AG04450 (cell line): ENCODE measurements at places on chromosomes 13 and 19.

- peak; percentile 8 for DNase-seq
Observed at GRCh38 chr13:19957320-19958154, 990 bp upstream of the ZMYM2 start.

DNA sequence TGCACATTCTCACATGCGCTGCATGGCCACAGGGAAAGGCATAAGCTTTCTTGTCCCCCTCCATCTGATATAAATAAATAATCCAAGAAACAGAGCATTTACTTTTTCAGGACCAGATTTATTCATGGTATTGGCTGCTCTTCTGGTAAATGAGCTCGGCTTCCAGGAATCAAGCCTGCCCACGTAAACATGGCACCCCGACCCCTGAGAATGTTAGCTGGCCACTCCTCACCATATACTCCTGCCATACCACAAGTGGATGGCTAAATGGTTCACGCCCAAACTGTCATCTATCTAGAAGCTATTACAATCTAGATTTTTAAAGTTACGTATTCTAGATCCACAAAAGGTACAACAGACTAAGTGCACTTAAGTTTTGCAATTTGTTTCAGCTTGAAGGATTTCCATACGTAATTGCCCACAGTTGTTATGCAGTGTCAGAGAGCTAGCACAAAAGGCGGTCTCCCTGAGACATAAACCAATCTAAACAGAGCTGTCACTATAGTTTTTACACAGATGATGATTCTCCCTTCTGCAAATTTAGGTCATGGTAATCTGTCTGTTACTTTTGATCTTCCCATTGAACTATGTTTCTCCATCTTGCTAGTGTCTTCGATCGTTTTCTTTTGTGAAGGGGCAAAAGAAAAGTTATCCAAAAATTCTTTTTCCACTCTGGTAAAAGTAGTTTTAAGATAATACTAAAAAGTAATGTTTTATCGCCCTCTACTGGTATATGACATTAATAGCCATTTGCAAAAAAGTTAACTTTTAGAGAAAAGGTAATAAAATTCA is 16.2 kb upstream of the FOXO1 start:
- no peak for DNase-seq

GRCh38 chr13:98044301-98044700 is 90.8 kb downstream of the IPO5 start:
- no peak for DNase-seq

DNA sequence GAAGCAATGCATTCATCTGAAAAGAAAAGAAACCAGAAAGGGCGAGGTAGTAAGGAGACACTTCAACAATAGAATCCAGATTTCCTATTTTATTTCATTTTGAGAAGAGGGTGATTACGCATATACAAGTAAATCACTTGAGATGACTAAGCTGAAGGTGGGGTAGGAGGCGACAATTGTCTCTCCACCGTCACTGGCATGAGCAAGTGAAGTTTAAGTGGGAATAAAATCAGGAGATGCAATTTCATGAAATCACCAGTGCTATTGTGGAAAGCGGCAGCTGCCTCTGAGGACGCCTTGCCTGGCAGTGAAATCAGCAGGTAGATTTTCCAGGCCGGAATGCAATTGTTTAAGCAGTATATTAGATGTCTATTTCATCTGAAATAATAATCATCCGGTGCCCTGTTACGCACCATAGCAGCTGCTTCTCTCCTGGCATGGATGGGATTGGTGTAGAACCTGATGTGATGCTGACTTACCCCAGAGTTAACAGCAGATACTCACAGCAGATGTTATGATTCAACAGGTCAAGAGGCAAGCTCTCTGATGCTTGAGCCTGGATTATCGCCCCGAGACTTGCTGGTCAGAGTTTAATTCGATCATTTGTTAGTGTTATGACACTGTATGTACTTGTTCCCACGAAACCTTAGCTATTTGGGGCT is 64.3 kb downstream of the RASL11A start:
- peak; percentile 66 for DNase-seq

GRCh38 chr13:21242236-21242635 is 65.8 kb downstream of the MRPL57 start:
- DNase-seq: no peak
